NCI-H146 (cell line): ENCODE measurements at places on chromosomes 5 and 9.

DNA sequence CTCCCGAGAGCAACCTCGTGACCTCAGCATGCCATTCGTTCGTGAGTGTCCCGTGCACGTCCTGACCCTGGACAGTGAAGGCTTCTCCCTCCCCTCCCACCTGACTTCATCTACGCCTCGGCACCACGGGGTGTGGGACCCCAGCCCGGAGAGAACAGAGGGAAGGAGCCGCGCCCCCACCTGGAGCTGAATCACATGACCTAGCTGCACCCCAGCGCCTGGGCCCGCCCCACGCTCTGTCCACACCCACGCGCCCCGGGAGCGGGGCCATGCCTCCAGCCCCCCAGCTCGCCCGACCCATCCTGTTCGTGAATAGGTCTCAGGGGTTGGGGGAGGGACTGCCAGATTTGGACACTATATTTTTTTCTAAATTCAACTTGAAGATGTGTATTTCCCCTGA lies 38.3 kb upstream of the FCN2 start:
- no peak for DNase-seq

GRCh38 chr5:115374057-115374775 lies 77.8 kb upstream of the CCDC112 start:
- DNase-seq, result peak; percentile 27

DNA sequence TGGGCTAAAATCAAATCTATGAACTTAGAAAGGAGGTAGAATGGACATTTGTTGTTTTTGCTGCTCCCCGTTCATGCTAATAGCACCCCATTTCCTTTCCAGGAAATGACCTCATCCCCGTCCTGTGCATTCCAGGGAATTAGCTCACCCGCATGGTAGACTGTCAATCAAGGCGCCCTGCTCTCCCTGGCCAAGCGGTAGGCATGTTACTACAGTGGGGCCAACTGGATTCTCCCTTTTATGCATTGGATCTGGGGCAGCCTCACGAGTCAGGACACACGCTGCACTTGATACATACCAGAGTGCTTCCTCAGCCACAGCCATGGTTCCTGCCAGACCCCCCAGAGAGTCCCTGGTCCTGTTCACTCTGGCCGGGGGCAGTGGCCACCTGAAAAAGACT lies 111.0 kb upstream of the PTCH1 start:
- DNase-seq, result no peak

DNA sequence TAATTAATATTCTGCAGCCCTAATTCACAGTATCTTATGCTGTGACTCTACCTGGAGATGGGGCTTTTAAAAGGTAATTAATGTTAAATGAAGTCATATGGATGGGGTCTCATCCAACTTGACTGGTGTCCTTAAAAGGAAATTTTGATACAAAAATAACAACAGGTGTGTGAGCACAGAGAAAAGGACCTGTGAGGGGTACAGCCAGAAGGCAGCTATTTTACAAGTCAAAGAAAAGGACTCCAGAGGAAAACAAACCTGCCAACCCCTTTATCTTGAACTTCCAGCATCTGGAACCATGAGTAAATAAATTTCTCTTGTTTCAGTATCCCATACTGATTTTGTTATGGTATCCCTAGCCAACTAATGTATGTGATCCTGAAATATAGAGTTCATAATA lies 250.3 kb downstream of the TMEM232 start:
- DNase-seq, result no peak

DNA sequence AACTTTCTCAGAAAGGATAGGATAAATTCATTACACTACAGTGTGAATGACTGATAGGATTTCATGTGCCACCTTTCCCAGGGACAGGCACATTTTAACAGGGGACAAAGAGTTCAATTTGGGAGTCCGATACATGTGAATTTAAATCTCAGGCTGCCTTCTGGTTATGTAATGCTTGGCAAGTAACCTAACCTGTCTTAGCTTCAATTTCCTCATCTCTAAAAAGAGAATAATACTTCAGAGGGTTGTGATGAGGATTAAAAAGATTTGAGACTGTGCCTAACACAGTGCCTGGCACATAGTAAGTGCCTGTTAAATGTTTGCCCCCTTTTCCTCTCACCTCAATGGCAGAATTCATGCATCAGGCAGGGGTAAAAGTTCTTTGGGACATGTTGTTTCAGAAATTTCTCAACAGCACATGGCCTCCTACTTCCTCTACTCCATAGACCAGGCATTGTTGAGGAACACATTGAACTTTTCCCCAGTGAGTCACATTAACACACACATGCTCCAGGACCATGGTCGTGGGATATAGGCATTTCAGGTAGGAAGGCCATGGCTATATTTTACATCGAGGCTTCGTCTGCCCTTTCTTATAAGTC lies 94.6 kb upstream of the EGFLAM start:
- no peak for DNase-seq

DNA sequence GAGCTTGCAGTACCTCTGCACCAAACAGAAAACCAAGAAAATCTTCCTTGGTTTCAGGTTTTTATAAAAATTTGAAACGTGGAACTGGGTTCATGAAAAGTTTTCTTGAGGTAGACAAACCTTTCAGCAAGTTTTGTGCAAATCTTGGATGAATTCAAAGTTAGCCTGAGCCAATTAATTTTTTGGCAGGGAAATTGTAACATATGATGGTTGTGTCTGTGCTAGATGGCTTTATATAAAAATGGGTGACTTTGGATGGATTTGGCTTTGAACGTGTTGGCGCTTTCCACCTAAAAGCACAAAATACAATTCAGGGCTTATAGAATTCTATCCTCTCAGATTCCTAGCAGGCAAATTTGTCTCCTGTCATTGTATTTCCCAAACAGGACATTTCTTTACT lies 524.4 kb downstream of the CAAP1 start:
- DNase-seq, result no peak

DNA sequence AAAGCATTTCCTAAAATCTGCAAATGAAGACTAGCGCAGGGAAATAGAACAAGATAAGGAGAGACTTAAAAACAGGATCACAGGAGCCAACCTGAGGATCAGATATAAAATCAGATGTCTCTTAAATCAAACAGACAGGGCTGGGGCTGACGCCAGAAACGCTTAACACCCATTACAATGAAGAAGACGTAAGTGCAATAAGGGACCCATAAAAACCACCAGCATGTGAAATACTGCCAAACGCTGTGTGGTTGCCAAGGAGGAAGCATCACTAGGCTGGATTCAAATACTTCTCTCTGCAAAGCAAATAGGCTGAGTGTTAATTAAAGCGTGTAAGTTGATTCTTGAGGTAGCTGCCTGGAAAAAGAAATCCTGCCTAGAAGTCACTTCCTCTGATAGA lies 74.4 kb upstream of the ATP10B start:
- no peak for DNase-seq

DNA sequence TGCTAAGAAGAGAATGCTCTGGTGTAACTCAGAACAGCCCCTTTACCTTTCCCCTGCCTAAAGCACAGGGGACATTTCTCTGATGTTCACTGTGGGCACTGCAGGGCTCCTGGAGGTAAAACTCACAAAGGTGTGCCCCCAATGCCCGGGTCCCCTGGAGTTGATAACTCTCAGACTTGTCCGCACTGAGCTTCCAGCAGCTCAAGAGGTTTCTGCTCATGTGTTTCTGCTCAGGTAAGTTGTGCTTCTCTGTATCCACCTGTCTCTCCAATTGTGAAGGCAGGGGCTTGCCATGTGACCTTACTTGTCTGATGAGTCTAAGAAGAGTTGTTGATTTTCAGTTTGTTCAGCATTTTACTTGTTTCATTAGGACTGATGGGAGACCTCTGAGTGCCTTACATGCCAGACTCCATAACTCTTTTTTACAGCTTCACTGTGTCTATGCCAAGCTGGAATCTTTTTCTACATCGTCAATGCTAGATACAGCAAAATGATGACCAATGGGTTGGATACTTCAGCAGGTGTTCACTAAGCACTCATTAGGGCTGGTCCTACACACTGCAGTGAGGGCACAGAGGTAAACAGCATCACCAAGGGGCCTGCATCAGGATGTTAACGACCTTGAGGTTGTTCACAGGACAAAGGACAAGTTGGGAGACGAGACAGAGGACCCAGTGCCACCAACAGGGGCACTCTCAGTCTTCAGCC lies 56.4 kb downstream of the MRPL36 start:
- DNase-seq, result no peak

DNA sequence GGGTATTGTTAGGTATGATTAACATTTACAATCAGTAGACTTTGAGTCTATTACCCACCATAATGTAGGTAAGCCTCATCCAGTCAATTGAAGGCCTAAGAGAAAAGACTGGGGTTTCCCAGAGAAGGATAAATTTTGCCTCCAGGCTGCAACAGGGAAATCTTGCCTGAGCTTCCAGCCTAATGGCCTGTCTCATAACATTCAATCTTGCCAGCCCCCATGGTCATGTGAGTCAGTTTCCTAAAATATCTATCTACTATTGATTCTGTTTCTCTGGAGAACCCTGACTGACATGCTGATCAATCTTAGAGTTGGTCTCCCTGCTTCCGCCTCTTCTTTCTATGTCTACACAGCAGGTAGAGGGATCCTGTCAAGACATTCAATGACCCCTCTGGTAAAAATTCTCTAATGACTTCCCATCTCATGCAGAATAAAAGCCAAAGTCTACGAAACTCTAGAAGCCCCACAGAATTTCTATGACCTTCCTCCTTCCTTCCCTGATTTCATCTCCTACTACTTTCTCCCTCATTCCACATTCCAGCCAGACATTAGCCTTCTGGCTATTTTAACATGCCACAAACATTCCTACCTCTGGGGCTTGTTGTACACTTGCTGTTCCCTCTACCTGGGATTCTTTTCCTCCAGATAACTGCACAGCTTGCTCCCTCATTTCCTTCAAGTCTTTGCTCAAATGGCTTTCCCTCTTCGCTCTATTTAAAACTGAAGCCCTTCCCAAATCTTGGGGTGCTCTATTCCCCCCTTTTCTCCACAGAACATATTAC lies 60.2 kb downstream of the FBXW11 start:
- no peak for DNase-seq

DNA sequence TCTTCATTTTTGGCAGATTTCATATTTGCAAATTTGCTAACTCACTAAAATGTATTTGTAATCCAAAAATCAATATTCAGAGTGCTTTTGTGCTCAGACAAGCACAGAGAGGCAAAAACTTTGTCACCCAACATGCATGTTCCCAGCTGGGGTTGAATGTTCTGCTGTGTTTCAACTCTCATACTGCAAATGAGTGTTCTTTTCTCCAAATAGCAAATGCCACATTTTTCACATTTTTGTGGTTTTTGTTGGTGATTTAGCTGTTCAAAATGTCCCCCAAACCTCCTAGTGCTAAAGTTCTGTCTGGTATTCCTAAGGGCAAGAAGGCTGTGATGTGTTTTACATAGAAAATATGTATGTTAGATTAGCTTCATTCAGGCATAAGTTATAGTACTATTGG lies 87.3 kb upstream of the PCSK5 start:
- DNase-seq, result no peak

DNA sequence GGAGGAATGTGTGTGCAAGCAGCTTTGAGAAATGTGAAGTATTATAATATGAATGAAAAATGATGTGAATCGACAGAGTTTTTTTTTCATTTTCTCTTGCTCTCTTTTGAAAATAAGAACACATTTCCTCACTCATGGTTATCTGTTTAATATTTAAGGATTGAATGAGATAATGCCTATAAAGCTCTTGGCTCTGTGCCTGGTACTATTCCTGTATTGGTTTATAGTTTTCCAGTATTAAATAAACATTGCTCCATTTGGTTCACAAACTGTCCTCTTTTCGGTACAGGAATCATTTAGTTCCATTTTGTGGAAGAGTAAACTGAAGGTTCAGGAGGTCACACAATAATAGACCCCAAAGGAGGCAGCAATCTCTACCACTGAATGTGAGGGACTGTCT lies 1185.5 kb upstream of the WWC1 start:
- no peak for DNase-seq

DNA sequence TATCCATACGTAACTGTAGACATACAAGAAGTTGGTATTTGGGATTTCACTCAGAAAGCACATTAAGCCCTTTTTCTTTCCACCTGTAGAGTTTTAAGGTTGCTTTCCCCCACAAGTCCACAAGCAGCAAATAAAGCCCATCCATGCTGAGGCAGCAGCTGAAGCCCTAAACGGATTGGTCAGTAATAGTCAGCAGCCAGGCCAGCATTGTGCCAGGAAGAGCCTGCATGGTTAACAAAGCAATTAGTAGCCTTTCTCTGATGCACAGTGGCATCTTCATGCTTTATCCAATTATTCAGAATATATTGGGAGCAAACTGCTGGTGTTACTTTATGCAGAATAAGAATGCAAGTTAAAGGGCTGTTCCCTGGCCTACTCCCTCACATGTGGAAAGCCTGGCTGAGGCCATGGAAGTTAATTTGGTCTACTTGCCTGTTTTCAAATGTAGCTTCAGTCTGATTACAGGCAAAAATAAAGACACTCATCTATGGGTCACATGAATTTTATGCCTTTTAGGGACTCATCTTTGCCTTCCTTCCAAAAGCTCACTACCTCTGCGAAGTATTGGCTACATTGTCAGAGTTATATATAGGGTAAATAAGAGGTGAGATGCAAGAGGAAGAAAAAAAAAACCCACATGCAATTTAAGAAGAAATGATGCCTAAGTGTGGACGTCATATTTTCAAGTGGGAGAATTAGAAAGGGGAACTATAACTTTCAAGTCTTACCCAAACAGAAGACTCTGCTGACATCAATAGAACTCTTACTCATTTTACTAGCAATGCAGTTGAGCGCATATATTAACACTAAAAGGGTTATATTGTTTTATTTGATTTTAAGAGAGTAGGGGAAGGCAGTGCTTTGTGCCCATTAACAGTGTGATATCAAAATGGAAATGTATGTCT lies 15.9 kb downstream of the EBF1 start:
- DNase-seq, result no peak

GRCh38 chr5:139133282-139133681 lies 64.9 kb downstream of the SIL1 start:
- DNase-seq, result peak; percentile 79

- no peak for DNase-seq
Measured at GRCh38 chr5:32190095-32190494, 16.0 kb upstream of the GOLPH3 start.

DNA sequence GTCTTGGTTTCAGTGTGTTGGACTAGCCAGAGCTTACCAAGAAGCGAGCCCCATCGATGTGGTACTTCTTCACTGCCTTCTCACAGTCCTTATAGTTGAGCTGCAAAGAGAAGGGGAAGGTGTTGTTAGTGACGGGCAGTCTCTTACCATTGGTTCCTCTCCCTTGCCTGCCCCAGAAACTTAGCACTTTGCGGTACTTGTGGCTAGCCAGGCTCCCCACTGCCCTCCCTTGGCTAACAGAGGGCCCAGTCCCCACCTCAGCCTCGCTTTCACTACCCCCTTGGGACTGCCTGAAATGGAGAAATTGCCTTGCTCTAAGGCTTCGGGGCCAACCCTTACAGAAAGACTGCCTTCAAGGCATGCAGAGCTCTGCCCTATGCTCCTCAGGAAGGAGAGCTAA lies 4.3 kb downstream of the LCP2 start:
- DNase-seq, result no peak
